ENCODE measurements at places on chromosomes 7 and 10. TPM values are rescaled to one million over a fixed set of nuclear protein-coding genes. Genes with fewer than 3 reads are reported as not detected.

GRCh38 chr10:21161647-21162046, 264.5 kb upstream of the NEBL start:
- DNase-seq = no peak

Gene CLDN3
- total RNA-seq = not detected

- DNase-seq = no peak
Observed at GRCh38 chr10:123788981-123789380, 102.6 kb downstream of the CPXM2 start.

- DNase-seq = no peak
Observed at GRCh38 chr7:49624611-49625010, 148.8 kb upstream of the VWC2 start.

Gene HEPACAM2
- total RNA-seq = under 0.01 TPM

Gene HERPUD2
- total RNA-seq = 21.2 TPM

Gene CLCN1
- total RNA-seq = under 0.01 TPM

Gene PRDX3
- 113 TPM for total RNA-seq

GRCh38 chr7:45161138-45161537, 3.5 kb downstream of the RAMP3 start:
- no peak for DNase-seq

Gene AFAP1L2
- 6.1 TPM for total RNA-seq

Gene AQP1
- total RNA-seq = 0.82 TPM

Gene TTYH3
- 29.3 TPM for total RNA-seq

- no peak for DNase-seq
Observed at GRCh38 chr7:111071556-111071955, 19.4 kb upstream of the LRRN3 start.

DNA sequence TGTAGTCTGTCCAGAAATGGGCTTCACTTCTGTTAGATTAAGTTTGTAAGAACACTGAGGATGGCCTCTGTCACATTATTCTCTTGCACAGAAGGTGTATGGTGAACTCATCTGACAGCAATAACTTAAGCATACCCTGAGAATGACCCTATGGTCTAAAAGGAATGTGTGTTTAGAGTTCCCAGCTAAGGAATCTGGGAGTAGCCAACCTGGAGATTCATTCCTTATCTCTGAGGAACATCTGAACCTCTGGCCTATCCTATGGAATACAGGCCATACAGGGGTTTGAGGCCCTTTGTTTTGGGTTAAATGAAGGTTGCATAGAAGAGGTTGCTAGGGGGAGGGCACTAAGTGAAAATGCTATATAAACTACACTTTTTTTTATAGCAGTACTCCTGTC, 41.4 kb downstream of the LAMB4 start:
- DNase-seq = no peak

GRCh38 chr10:44143556-44143955, 241.3 kb downstream of the CXCL12 start:
- DNase-seq = no peak

Gene ARF5
- 102 TPM for total RNA-seq

Gene TRIM50
- not detected for total RNA-seq

DNA sequence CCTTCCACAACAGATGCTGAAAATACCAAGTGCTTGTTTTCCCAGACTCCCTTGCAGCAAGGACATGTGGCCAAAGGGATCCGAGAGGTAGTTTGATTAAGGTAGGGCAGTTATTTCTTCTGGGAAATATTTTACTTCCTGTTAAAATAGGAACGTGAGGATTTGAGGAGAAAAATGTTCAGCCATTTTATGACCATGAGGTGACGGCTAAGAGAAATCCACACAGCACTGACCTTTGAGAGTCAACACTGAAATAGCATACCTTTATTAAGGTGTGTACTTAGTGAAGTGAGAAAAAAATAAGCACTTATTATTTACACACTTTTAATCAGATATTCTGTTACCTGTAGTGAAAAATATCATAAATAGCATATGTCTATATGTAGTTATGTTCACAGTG, 133.9 kb downstream of the PPP1R3A start:
- DNase-seq = no peak

Gene TMEM270
- total RNA-seq = not detected

DNA sequence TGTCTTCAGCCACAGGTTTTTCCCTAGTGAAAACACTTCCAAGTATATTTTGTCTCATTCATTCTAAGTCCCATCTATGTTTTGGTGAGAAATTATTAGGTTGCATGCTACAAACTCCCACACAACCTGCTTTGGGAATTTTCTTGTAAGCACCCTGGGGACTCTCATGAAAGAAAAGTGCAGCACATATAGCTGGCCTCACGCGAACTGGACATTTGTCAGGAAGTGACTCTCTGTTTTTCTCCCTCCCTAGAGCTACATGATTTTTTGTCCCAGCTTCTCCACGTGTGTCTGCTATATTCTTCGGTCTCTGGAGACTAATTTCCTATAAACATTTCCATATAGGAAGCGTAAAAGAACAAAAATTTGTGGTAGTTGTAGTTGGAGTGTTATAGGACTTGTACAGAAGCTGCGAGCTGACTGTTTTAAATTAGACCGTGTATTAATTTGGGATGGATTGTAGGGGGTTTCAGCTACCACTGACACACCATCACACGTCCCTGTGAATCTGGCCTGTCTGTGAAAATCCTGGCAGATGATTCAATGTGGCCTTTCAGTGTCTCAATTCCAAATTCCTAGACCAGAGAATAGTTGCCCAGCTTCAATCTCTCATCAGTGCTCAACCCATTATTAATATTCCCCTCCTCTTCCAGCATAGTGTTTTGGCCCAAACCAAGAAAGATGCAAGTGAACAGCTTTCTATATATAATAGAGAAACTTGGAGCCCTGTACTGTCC, 40.2 kb downstream of the ARL4A start:
- DNase-seq = no peak

DNA sequence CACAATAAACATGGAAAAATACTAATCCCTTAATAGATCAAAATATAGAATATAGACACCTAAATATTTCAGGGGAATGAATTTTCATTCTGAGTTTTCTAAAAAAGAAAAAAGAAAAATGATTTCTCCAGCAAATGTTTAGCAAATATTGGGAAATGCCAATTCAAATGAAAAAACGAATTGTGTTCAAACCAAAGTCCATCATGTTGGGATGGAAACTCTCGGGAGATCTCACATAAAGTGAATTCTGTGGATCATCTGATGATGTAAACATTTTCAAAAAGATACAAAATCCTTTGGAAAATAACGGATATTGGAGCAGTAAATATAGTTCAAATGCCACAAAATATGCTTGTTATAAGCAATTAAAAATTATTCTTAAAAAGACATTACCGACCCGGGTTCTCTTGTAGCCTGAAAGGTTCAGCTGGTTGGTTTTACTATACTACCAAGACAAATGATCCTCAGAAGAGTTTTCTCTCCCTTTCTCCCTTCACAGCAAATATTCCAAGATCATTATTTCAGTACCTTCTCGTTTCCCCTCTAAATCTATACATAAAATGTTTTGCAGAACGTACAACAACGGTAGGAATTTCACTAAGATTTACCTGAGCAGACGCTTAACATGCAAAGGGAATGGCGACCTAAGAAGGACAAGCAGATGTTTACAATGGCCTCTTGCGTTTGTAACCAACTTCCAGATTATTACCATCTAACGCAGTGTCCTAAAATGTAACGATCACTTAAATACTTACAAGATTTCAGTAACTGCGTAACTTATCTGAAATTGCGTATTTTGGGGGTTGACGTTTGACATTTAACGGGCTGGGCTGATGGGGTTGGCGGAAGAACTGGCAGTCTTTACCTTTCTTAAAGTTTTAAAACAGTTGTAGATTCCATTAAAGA, 2.5 kb downstream of the HOXA13 start:
- no peak for DNase-seq

GRCh38 chr7:132480534-132480933, 95.7 kb downstream of the PLXNA4 start:
- DNase-seq = no peak
